Posterior vena cava (tissue), 2 donors: ENCODE measurements at places on chromosomes 6 and 20.

DNA sequence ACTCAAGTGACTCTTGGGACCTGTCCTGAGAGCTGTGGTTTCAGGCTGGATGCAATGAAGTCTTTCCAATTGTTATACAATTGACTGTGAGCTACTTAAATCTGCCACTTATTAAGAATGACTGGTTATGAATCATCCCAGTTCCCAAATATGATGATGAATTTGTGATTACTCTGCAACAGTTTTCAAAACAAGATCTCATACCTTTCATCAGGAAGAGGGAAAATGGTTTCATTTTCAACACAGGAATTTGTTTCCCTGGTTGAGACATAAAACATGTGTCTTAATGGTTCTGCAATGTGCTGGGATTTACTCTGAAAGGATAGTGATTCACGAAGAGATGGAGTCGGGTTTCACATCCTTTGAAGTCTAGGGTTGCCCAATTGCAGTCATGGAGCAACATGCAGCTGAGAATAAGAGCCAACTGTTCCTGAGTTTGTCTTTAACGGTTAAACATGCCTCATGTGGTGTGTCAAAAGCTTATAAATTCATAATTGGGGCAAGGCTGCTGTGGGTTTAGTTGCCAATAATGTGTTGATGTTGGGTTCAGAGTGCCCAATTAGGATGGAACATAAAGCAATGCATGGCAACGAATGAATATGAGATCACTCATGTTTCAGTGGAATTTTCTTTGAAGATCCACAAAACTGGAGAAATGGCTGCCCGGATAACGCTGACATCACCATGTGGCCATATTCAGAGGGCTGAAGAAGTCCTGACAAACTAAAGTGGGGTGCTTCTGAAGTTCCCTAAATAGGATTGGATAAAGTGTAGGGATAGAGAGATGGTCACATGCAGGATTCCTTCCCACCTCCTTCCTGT, 41.0 kb downstream of the CYP24A1 start:
- no peak for DNase-seq

- DNase-seq, result no peak
Observed at GRCh38 chr6:150380256-150380655, 11.4 kb downstream of the IYD start.

GRCh38 chr20:23279836-23280235, 70.8 kb upstream of the NXT1 start:
- no peak for DNase-seq

- peak; percentile 71 for DNase-seq
Observed at GRCh38 chr20:63121749-63122405, 94.1 kb downstream of the YTHDF1 start.

- DNase-seq, result peak; percentile 86
Observed at GRCh38 chr6:156718647-156719394, 58.4 kb upstream of the ARID1B start.

DNA sequence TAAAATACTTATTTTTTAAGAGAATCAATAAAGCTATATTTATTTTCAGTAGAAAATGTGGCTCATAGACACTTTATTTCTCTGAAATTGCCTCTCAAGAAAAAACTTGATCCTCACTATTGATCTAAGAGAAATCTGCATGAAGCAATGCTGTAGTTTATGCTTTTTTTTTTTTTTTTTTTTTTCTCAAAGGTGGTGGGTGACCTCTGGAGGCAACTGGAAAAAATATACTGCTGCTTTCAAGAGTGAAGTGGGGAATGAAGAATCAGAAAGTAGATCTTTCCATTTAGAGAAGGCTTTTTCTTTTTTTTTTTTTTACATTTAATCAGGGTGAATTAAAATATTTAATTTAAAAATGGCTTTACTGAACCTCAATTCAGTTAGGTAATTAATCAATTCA, 169.3 kb downstream of the SLC16A10 start:
- DNase-seq, result no peak

GRCh38 chr6:169669147-169669546, 32.7 kb downstream of the WDR27 start:
- DNase-seq, result no peak

DNA sequence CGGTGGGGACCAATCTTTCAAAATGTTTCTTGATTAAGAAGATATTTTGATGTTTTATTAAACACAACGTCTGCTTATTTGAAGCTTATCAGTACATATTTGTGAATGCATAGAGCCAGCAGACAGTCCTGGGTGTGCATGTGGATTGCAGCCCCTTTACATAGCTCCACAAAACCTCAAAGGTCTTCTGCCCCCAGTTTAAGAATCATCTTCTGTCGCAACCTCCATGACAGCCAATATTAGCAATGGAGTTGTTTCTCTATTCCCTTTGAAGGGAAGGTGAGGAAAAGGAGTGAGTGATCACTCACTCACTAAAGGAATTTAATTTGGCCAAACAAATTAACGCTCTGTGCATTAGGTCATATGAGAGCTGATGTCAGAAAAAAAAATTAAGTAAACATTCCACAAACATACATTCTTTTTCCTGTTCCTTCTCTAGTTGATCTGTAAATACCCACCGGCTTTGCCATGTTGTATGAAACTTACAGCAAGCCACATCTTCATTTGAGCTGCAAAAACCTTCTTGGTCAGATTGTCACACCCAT, 152.9 kb downstream of the SIM1 start:
- no peak for DNase-seq

GRCh38 chr6:166988674-166989201, 10.5 kb upstream of the CEP43 start:
- DNase-seq, result no peak

- no peak for DNase-seq
Observed at GRCh38 chr6:11432091-11432490, 105.5 kb upstream of the TMEM170B start.

GRCh38 chr20:8082989-8083388, 49.1 kb upstream of the PLCB1 start:
- DNase-seq, result no peak

GRCh38 chr20:60240415-60240814, 282.2 kb downstream of the CDH26 start:
- DNase-seq, result no peak

DNA sequence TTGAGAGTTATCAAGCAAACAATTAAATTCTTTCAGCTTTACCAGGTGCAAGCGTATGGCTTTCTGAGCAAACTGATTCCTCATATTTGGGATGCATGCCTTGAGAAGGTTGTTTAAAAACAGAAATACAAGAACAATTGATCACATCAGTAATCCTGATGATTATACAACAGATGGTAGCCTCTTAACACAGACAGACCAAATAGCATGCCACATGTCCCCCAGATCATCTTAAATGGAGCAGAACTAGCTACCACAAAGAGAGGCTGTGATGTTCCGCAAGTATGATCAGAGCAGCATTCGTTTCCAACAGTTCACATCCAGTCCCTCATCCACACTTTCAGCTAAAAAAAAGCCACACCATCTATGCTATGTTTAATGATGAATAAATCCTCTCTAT, 246.2 kb upstream of the NRSN1 start:
- no peak for DNase-seq

GRCh38 chr20:54645445-54646155, 170.2 kb downstream of the DOK5 start:
- DNase-seq, result no peak

DNA sequence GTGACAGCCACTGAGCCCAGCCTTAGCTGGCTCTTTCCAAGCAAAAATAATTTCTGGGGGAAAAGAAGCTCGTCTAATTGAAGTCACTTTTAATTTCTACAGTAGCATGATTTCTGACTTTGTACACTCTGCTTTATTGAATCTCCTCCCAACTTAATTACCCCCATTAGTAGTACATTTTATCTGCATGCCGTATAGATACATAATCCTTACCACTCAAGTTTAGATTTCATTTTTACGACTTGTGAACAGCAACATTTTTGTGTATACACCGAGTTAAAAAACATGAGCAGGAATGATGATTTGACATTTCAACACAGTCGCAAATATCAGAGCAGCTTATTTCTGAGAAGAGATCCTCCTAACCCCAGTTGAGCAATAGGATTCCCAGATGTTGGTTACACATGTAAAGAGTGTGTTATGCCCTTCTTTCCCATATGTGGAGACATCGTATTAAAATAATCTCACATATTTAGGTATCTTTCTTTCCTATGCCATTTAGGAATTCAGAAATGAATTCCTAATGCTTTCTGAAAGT, 127.3 kb upstream of the MTHFD1L start:
- no peak for DNase-seq

- DNase-seq, result no peak
Observed at GRCh38 chr6:105569706-105570105, 166.8 kb upstream of the PREP start.

- DNase-seq, result no peak
Observed at GRCh38 chr6:109445382-109445781, 4.9 kb downstream of the SMPD2 start.

DNA sequence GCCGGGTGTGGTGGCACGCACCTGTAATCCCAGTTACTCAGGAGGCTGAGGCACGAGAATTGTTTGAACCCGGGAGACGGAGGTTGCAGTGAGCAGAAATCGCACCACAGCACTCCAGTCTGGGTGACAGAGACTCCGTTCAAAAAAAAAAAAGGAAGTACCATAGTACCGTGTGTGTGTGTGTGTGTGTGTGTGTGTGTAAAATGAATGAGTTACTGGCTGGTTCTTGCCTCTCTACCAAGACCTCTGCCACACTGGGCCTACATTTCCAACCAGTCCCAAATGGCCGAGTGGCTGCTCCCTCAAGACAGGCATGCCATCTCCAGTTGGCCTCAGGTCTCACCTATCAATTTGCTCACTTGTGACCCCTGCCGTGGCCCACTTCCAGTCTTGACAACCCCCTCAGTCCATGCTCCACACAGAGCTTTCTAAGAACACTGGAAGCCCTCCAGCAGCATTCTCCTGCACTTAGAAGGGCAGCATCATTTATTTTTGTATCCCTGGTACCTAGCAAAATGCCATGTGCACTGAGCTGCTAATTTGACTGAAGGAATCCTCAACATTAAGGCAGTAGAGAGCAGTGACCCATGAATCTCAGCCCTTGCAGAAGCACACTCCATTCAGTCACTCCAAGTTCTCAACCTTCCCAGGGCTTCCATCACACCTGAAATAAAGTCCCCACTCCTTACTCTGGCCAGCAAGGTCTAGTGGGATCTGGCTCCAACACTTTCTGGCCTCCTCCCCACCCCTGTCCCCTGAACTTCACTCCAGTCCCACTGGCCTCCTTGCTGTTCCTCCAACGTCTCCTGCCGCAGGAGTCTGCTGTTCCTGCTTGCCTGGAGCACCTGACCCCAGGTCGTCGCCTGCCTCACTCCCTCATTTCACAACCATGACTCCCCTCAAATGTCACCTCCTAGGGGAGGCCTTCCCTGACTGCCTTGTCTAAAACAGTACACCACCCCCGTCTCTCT, 29.9 kb downstream of the COX4I2 start:
- DNase-seq, result no peak

GRCh38 chr6:123515715-123516114, 121.0 kb downstream of the TRDN start:
- no peak for DNase-seq

DNA sequence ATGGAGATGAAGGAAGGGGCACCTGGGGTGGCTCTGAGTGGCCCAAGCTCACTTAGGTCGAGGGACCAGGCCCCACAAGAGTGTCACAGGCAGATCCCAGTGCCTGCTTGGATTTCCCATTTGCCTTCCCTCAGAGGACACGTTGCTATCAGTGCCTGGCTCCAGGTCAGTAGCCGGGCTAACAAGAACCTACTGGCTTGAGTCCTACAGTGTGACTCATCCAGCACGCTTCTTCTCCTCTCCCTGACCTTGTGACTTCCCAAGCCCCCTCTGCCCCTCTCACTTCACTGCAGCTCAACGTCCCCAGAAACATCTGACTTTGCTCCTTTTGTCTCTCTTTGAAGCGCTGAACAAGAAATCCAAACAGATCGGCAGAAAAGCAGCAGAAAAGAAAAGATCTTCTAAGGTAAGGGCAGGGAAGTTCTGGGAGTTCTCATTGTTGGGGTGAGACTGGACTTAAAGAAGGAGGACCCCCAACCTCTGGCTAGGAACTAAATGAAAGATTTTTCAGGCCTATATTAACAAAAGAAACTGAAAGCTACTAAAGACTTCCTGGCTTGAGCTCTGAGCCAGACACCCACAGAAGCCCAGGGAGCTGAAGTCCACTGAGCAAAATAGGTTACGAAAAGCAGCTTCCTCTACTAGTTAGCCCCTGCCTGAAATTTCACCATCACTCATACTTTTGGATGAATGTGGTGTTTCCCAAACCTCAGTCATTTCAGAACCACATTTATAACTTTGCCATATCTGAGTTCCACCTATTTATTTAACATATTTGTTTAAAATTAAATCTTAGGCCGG, 21.5 kb downstream of the ASIP start:
- no peak for DNase-seq

- DNase-seq, result no peak
Observed at GRCh38 chr6:143839196-143839595, 3.9 kb upstream of the LTV1 start.

- no peak for DNase-seq
Observed at GRCh38 chr6:118867181-118867580, 26.8 kb upstream of the ASF1A start.

DNA sequence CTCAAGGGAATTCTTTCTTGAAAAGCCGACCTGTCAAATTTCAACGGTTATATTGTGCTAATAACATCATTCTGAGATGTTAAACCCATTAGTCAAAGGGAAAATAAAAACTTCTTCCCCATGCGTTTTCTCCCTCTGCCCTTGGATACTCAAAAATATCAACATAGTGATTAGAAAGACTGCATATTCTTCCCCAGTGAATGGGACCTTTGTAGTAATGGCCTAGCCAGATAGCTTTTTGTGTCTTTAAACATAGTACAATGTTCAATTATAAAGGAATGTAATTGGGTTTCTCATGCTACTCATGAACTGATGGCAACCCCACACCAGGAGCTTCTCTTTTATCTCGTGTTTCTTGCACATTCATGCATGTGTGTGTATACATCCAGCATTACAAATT, 69.4 kb downstream of the PHACTR1 start:
- no peak for DNase-seq

DNA sequence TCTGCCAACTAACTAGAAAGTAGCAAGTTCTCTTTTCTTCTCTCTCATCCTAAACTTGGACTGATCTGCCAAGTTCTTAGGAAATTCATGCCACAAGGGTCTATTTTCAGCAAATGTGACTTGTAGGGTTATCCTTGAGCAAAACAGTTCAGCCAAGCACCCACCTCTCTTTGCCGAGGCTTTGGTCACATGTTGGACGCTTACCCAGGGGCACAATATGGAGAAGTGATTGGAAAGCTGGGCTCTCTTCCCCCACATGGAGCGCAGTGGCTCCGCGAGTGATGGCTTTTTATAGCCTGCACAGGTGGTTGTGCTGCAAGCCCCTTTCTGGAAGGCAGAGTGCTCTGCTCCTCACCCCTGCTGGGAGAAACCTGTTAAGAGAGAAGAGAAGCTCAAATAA, 47.7 kb upstream of the FNDC1 start:
- DNase-seq, result no peak

GRCh38 chr20:18256440-18257090, 31.8 kb upstream of the ZNF133 start:
- DNase-seq, result no peak

DNA sequence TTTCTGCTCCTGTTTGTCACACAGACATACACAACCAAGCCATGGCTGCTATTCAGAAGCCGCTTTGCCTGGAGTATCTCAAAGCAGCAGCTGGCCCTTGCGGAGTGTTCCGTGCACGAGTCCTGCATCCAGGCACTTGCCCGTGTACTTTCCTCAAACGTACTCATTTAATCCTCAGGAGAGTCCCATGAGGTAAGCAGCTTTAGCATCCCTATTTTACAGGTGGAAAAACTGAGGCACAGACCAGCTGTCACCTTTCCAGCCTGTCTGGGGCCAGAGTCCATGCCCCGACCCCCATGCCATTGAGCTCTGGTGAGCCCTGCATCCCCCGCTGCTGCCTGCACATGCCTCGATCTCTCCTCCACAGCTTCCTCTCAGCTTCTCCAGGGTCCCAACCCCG, 130.0 kb downstream of the ERMARD start:
- DNase-seq, result no peak
